Putamen (tissue), 1 donor: ENCODE measurements at places on chromosomes 2 and 18.

- no peak for DNase-seq
Observed at GRCh38 chr2:203501873-203502272, 33.2 kb downstream of the RAPH1 start.

GRCh38 chr18:35110554-35111485, 69.6 kb downstream of the MAPRE2 start:
- DNase-seq = no peak

DNA sequence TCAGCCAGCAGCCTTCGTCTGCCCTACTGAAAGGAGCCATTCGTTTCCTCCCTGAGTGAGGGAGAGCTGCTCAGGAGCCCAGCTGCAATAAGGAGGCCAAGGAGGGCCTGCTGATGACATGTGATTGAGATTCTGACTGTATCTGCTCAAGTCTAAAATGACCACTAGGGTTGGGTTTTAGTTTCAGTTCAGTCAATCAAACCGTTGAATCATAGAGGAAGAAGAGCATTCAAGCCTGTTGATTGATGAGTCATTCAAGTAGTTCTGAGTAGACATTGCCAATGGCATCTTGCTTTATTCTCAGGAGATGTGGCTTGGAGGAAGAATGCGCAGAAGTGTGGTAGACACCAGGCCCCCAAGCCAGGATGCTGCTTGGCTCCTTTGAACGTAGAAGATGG, 19.9 kb upstream of the BCL2L11 start:
- DNase-seq = no peak

- DNase-seq = no peak
Observed at GRCh38 chr18:8812631-8813030, 107.3 kb downstream of the MTCL1 start.

GRCh38 chr2:202599105-202599504, 35.7 kb upstream of the FAM117B start:
- no peak for DNase-seq

DNA sequence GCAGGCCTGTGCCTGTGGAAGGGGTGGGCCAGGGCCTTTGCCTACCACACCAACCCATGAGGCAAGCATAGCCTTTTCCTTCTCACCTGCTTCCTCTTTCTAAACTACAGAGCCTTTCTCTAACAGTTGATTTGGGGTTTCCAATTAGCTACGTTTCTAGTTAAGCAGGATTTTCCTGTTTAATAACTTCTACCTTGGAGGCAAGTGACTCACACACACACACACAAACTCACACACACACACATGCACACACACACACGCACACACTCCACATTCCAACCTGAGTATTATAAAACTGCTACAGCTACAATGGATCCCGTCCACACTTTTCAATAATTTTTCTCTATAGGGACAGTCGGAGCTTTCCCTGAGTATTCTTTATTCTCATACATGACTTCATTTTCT, 84.9 kb downstream of the SOX11 start:
- no peak for DNase-seq

DNA sequence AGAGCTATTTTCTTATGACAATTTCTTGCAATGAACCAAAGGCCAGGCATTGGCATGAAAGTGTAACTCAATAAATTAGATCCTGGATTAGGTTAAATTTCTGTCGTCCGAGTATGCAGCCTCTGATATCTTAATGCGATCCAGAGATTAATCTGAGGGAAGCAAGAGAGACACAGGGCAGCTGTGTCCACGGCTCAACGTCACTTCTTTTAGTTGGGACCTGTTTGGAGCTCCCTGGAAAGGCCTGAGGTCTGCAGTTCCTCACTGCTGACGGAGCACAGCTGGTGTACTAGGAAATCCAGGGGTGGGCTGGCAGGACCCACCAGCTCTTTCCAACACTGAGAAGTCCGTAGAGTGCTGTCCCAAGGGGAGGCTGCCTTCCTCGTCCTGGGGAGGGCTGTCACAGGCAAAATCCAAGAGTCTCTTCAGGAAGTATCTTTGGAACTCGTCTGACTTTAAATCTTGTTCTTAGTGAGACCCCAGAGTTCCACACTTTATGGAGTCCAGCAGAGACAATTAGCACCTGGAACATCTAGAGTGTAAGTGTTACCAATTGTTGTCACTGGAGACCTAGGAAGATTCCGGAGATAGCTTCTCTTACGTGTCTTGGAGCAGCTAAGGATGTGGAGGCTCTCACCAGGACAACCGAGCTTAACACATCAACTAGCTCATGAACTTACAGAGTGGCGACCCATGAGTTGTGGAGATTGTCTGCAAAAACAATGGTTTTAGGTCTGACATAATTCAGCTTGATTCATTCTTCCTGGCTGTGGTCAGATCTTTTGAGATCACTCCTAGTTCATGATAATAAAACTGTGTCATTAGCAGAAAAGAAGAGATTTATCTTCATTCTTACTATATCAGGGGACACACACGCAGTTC, 173.7 kb downstream of the ACKR3 start:
- DNase-seq = no peak

DNA sequence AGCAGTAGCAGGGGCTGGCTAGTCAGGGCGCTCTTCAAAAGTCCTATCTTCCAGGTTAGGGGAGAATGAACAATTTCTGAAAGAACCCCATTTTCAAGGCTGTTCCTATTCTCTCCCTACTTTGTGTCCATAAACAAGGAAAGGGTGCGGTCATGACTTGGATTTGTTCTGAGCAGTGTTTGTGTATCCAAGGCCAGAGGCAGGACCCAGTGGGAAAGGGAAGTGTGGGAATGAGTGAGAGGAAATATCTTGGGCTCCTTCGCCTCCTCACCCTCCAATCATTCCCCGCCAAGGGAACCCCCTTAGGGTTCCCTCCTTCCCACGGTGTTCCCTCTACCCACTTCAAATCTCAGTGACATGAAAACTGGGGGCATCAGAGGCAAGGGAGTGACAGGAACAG, 25.5 kb upstream of the SPTBN1 start:
- no peak for DNase-seq

DNA sequence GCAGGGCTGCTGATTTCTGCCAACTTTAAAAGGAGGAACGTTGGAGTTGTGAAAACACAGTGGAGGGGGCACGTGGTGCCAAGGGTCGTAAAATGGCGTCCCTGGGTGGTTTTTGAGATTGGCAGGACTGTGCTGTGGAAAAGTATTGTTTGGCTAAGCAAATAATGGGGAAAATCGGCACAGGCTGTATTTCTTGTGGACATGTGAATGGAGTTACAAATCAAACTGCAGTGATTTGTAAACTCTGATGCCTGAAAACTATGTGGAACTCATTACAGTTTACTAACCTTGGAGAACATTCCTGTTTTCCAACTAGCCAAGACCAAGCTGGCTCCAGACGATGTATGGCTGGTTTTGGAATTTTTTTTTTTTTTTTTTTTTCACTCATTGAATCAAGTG, 68.7 kb downstream of the KCTD1 start:
- DNase-seq = no peak

DNA sequence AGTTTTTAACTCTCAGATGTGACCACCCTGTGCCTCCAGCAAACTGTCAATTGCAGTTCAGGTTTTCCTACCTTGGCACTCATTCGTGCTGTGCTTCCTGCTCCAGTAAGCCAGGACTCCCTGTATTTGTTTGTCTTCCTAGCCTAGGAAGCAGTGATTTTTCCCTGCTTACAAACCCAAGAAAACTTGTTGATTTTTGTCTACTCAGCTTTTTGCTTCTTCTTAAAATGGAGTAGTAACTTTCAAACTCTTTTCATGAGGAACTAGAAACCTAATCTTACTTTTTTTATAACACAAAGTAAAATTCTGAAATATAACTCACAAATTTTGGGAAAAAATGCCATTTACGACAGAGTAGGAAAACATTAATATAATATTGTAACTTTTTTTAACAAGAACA, 150.6 kb upstream of the TMEFF2 start:
- no peak for DNase-seq

GRCh38 chr2:170434900-170435621, 257.1 kb downstream of the MYO3B start:
- no peak for DNase-seq

GRCh38 chr2:12071318-12071717, 324.9 kb downstream of the LPIN1 start:
- DNase-seq = no peak

DNA sequence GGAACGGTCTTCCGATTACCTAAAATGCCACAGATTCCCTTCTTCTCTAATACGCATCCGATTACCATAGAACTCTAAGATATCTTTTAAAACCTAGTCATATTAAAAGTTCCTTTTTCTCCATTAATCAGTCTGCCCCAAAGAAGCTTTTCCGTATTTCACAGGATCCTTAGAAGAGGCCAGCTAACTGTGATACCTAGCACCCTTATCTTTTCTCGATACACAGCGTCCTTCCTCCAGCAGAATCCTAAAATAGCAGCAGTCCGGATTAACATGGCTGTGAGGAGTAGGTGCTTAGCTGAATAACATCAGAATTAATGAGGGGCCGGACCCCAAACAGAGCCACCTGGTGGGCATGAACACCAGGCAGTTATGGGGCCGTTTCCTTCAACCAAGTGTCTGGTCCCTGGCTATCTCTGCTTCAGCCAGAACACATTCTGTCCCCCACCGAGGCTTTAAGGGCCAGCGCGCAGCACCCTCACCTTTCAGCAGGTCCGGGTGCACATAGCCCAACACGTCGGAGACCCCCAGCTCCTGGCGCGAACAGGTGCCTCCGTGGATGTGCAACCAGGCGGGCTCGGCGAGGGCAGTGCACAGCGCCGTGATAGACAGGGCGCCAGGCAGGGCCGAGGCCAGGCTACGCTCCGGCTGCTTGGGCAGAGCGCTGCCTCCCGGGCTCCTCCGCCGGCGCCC, 995 bp downstream of the TMEM127 start:
- DNase-seq = no peak

DNA sequence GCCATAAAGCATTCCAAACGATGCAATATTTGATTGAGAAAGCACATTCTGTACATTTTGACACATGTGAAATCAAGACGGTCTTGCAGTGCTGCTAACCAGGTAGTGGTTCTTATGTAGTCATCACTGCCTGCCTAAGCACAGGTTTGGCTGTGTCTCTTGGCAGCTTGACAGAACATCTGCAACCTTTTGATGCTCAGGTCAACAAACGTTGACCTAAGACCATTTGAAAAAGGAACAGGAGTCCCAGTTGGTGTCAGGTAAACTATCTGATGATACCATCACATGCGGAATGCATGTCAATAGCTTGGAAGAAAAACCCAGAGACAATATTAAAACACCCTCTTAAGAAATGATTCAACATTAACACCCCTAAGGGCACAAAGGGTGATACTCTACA, 80.7 kb downstream of the L3MBTL4 start:
- no peak for DNase-seq

DNA sequence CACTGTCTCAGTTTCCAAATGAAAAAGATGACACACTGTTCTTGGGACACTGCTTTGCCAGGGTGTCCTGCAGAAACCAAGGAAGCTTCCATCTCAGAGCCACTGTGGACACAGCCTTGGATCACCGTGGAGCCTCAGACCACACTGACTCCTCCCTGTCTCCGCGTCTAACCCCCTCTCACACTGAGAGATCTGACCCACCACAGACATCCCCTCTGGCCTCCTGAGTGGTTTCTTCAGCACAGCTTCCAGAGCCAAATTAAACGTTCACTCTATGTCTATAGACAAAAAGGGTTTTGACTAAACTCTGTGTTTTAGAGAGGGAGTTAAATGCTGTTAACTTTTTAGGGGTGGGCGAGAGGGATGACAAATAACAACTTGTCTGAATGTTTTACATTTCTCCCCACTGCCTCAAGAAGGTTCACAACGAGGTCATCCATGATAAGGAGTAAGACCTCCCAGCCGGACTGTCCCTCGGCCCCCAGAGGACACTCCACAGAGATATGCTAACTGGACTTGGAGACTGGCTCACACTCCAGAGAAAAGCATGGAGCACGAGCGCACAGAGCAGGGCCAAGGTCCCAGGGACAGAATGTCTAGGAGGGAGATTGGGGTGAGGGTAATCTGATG, 113.4 kb upstream of the PKDCC start:
- DNase-seq = no peak

- no peak for DNase-seq
Observed at GRCh38 chr2:151042964-151043363, 218.7 kb downstream of the RBM43 start.

DNA sequence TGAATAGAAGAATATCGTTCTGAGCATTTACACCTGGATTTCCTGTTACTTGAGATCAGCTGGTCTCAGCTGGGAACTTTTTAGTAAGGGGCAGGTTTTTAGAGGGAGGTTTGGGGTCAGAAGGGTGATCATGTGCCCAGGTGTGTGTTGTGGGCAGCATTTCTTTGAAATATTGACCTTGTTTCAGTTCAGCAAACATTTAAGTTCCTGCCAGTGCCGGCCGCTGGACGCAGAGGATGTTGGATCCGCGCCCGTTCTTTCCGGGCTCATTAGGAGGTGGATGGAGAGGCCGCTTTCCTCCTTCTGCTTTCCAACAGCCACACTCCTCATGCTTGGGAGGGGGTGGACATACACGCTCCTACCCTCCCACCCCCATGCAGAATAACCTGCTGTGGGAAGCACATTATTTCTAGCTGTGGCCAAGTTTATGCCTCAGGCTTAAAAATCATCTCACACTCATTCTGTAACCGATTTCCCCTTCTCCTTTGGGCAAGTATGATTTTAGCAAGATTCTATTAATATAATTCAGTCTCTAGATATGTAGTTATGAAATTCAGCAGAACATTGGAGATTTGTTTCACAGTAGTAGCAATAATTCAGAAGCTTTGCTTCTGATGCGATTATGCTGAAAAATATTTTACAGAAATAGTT, 131.4 kb downstream of the ZNF236 start:
- no peak for DNase-seq

- peak; percentile 70 for DNase-seq
Observed at GRCh38 chr2:209579230-209579749, 155.4 kb downstream of the MAP2 start.

DNA sequence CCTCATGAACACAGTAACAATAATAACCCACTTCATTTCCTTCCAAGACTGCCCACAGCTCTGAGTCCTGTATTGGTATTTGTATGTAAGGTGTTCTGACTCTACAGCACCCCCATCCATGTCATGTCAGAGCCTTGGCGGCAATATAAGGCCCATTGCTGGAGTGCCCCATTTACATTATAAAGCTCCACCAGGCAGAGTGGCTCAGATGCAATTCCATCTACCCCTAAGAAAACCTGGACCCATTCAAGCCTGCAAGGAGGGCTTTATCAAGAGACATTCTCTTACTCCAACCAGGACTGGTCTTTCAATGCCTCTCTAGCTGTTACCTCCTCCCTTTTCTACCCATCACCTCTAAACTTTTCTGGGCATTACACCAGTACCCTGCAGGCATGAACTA, 101.6 kb downstream of the ANTXR1 start:
- no peak for DNase-seq

- no peak for DNase-seq
Observed at GRCh38 chr2:9366026-9366425, 57.3 kb downstream of the ITGB1BP1 start.

DNA sequence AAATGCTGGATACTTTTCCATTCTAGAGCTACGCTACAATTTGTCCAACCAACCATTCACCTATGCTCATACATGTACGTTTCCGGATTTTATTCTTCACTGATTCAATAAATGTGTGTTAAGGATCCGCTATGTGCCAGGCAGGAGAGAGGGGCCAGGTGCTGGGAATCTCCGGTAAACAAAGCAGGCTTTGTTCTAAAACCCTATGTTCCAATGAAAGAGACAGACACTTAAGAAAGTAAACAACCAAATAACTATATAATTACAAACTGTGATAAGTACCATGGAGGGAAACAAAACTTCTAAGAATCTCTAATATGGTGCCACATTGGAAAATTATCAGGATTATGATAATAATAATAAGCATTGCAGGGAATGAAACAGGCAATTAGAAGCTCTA, 22.2 kb upstream of the POMC start:
- no peak for DNase-seq
